ENCODE measurements at places on chromosomes 13 and 19.

DNA sequence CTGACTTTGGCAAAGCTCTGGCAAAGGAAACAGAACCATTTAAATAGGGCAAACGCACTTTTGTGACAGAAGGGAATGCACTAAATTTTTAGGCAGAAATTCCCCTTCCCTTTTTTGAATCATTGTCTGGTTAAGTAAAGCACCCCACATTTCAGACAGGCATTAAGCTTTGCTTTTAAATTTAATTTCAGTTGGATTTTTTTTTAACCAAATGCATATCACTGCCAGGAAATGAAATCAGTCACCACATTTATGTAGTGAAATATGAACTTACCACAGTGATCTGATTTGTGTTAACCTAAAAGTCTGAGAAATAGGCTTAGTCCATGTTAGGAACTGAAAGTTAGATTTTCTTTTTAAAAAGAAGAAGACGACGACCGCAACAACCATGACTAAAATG is 10.8 kb downstream of the GPR183 start:
- DNase-seq, result peak; percentile 25

GRCh38 chr13:33640832-33641231 is 177.1 kb upstream of the RFC3 start:
- DNase-seq, result no peak

GRCh38 chr13:73991884-73992283 is 142.3 kb downstream of the KLF12 start:
- DNase-seq, result no peak

DNA sequence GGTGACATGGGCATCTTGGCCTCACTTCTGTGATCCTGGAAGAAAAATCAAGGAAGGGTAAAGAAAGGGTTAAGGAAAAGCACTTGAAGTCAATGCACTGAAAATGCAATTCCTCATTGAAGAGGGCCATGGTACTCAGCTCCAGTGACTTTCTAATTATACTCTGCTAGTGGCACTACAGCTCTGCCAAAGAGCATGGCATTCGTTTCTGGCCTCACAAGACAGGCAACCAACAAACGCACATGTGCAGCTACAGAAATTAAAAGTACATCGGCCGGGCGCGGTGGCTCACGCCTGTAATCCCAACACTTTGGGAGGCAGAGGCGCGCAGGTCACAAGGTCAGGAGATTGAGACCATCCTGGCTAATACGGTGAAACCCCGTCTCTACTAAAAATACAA is 21.8 kb downstream of the SACS start:
- DNase-seq, result no peak

- DNase-seq, result peak; percentile 23
These were observed 95.7 kb upstream of the SPRY2 start for GRCh38 chr13:80436571-80437169.

GRCh38 chr13:60094385-60095088 is 69.2 kb downstream of the DIAPH3 start:
- DNase-seq, result no peak

- DNase-seq, result no peak
These were observed 329.5 kb downstream of the ATP8A2 start for GRCh38 chr13:25701304-25701703.

GRCh38 chr19:15196360-15197005 is 4.3 kb downstream of the NOTCH3 start:
- no peak for DNase-seq

GRCh38 chr13:98978280-98978679 is 416 bp upstream of the DOCK9 start:
- DNase-seq, result no peak

DNA sequence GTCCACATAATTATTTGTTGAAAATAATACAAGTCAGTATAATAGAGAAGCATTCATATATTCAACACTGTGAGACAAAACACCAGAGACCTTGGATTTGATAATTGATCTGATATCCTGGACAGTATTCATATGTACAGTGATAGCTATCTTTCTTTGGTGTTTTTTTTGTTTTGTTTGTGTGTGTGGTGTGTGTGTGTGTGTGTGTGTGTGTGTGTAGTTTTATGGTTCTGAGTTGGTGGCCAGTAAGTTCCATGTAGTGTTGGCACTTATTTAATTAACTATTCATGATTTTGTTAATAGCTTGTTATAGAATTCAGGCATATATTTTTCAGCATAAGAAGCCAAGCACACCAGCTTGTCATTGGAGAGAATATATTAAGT is 1.6 kb upstream of the ANGPTL6 start:
- no peak for DNase-seq

DNA sequence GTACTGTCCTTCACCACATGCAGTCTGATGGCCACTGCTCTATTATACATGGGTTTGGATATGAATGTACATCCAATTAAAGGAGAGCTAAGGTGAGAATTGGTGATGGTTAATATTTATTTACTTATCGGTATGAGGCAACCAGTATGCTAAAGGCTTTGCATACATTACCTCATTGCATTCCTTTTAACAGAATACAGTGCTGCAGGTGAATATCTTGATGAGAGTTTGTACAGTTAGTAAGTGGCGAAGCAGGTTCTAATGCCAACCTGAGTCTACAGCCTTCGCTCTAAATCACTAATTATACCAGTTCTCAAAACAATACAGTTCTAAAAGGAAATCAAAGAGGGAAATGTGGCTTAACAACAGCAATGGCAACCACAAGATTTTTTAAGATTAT is 284.1 kb downstream of the ITGBL1 start:
- DNase-seq, result no peak

DNA sequence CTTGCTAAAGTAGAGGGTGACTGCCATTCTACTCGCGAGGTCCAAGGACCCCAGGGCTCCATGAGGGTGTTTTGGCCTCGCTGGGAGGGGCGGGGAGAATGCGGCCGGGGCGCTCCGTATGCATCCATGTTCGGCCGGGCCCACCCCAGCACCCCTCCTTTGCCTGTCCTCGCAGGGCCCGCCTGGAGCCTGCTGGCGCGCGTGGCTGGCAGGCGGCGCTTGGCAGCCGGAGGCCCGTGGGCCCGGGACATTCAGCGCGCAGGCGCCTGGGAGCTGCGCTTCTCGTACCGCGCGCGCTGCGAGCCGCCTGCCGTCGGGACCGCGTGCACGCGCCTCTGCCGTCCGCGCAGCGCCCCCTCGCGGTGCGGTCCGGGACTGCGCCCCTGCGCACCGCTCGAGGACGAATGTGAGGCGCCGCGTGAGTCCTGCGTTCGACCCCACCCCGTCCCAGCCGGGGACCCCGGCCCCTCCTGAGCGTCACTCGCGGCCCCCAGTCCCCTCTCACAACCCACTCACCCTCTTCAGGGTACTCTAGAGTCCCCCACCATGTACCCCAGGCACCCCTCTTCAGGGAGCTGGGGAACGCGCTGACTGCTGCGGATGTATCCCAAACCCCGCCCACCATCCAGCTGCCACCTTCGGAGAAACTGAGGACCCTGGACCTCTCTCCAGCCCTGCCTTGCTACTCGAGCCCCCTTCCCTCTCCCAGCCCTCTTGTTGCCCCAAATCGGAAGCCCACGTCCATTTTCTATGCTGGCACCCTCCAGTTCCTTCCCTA is 4.1 kb downstream of the DLL3 start:
- DNase-seq, result peak; percentile 28

- DNase-seq, result no peak
These were observed 31.6 kb upstream of the SLC46A3 start for GRCh38 chr13:28750187-28751045.

All from stromal cell of bone marrow (primary cell).